ENCODE measurements at places on chromosomes 6 and 20.

GRCh38 chr6:85672623-85673022 lies 29.9 kb upstream of the SYNCRIP start:
- DNase-seq = no peak
- no peaks in the 10 kb centered on the region for H3K36me3 ChIP-seq
- H3K4me1 ChIP-seq = peaks cover 61% of the 10 kb centered on the region
- H3K27me3 ChIP-seq = no peaks in the 10 kb centered on the region

DNA sequence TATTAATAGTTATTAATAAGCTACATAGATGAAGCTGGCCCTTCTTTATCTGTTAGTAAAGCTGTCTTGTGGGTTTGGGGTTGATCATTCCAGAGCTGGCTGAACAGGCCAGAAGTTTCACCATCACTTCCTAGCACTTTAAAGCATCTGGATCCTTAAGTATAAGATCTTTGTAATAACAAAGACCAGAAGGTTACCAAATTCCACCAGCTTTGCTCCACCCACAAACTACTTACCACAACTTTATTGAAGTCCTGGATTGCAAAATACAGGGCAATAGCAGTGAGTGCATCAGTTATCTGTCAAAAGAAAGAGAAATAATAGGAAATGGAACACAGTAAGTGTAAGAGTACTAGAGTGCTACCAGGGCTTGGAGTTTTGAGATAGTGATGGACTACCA lies 33.0 kb downstream of the PIGU start:
- H3K27me3 ChIP-seq = no peaks in the 10 kb centered on the region
- DNase-seq = no peak
- no peaks in the 10 kb centered on the region for H3K36me3 ChIP-seq
- no peak overlapping the region for H3K27ac ChIP-seq
- H3K4me1 ChIP-seq = no peaks in the 10 kb centered on the region

DNA sequence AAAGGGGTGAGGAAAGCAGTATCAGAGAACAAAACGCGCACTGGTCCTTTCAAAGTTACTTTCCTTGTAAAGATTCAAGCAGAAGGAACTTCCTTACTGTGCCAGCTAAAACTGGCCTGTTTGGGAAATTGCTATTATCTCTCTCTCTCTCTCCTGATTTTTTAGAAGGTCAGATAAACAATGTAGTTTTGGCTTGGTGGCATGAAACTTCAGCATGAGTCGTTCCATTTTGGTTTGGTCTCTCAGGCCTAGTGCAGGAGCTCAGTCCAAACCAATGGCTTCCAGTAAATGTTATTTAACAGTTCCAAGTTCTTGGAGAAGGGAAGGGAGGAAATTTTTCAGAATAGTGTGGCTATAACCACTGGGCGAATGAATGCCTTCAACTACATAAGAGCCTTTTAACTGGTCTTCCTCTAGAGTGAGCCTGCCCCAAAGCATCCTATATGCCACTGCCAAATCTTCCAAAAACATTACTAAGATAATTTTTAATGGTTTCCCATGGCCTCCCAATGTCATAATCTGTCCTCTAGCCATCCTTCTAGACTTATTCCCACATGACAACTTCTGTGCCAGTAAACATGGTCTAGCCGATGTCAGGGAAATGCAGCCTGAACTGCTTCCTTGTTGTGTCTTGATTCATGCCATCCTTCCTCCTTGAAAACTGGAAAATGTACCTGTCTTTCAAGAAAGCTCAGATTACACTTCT lies 9.1 kb upstream of the SNX9 start:
- peak overlapping the region; percentile 64 for H3K27ac ChIP-seq
- H3K4me3 ChIP-seq = no peak overlapping the region
- H3K27me3 ChIP-seq = no peaks in the 10 kb centered on the region

DNA sequence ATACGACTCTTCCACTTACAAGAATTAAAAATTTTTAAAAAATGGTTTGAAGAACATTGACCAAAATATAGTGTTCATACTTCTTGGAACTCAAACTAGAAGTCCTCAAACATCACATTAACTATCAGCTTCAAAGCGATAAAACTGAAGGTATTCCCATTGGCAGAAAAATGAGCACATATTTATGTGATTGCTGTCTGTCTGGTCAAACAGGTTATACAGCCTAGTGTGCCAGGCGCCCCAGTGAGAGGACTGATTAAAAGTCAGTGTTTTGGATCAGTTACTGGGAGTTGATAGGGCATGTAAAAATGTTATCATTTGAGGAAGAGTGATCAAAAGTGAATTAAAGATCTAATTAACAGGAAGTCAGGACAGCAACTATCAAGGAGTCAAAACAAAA lies 738.8 kb downstream of the HDGFL1 start:
- no peaks in the 10 kb centered on the region for H3K4me1 ChIP-seq
- no peak overlapping the region for H3K27ac ChIP-seq
- no peak overlapping the region for H3K4me3 ChIP-seq
- no peaks in the 10 kb centered on the region for H3K27me3 ChIP-seq
- no peaks in the 10 kb centered on the region for H3K36me3 ChIP-seq
- no peak for DNase-seq

- H3K4me1 ChIP-seq = no peaks in the 10 kb centered on the region
- no peaks in the 10 kb centered on the region for H3K27me3 ChIP-seq
- H3K36me3 ChIP-seq = no peaks in the 10 kb centered on the region
- H3K4me3 ChIP-seq = no peak overlapping the region
- H3K27ac ChIP-seq = no peak overlapping the region
These were observed 17.2 kb upstream of the SNAP25 start for GRCh38 chr20:10201321-10201870.

- no peak overlapping the region for H3K4me3 ChIP-seq
- H3K27ac ChIP-seq = no peak overlapping the region
- H3K36me3 ChIP-seq = no peaks in the 10 kb centered on the region
These were observed 178.2 kb downstream of the GJA10 start for GRCh38 chr6:90072501-90072900.

DNA sequence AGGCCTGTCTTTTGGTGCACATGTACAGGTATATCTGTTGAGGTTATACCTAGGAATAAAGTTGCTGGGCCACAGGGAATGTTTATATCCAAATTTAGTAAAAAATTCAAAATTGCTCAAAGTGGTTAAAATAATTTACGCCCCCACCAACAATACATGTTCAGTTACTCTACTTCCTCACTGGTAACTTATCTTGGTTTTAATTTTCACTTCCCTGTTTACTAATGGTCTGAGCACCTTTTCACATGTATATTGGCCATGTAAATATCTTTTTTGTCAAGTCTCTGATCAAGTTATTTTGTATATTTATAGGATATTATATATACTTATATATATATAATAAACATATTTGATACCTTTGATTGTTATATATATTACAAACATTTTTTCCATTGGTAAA lies 9.7 kb downstream of the PDE7B start:
- H3K27ac ChIP-seq = no peak overlapping the region
- H3K4me1 ChIP-seq = no peaks in the 10 kb centered on the region
- no peaks in the 10 kb centered on the region for H3K27me3 ChIP-seq
- H3K4me3 ChIP-seq = no peak overlapping the region
- no peak for DNase-seq

- no peak for DNase-seq
- H3K27me3 ChIP-seq = peaks cover 7% of the 10 kb centered on the region
- no peak overlapping the region for H3K27ac ChIP-seq
- H3K36me3 ChIP-seq = no peaks in the 10 kb centered on the region
- H3K4me3 ChIP-seq = no peak overlapping the region
- peaks cover 30% of the 10 kb centered on the region for H3K4me1 ChIP-seq
These were observed 35.6 kb upstream of the SLCO4A1 start for GRCh38 chr20:62606551-62607201.

DNA sequence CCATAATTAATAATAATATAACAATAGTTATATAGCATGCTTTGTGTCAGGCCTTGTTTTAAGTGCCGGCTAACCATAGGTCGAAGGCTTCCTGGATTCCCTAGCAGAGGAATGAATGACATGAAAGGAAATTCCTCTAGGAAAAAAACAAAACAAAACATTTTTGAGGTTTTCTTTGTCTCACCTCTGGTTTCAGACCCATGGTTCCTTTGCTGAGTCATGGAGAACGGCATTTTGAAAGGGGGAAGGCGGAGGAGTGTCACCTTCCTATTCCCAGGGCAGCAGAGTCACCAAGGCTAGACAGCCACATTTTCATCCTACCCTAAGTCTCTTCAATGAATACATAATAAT lies 25.3 kb upstream of the CCND3 start:
- no peak overlapping the region for H3K4me3 ChIP-seq
- no peaks in the 10 kb centered on the region for H3K36me3 ChIP-seq
- no peak overlapping the region for H3K27ac ChIP-seq
- peaks cover 11% of the 10 kb centered on the region for H3K4me1 ChIP-seq
- no peak for DNase-seq

GRCh38 chr20:59650418-59650817 lies 46.1 kb downstream of the PHACTR3 start:
- H3K27ac ChIP-seq = no peak overlapping the region
- no peak overlapping the region for H3K4me3 ChIP-seq
- no peaks in the 10 kb centered on the region for H3K4me1 ChIP-seq

GRCh38 chr6:58113960-58114359 lies 796.5 kb downstream of the PRIM2 start:
- no peaks in the 10 kb centered on the region for H3K4me1 ChIP-seq
- no peak overlapping the region for H3K27ac ChIP-seq
- no peaks in the 10 kb centered on the region for H3K27me3 ChIP-seq
- DNase-seq = no peak

GRCh38 chr6:32794510-32794909 lies 22.3 kb downstream of the HLA-DOB start:
- H3K27me3 ChIP-seq = peaks cover 75% of the 10 kb centered on the region
- H3K36me3 ChIP-seq = no peaks in the 10 kb centered on the region
- no peak for DNase-seq
- H3K4me1 ChIP-seq = peaks cover 10% of the 10 kb centered on the region

- DNase-seq = peak; percentile 91
- no peaks in the 10 kb centered on the region for H3K36me3 ChIP-seq
- H3K27ac ChIP-seq = no peak overlapping the region
- no peak overlapping the region for H3K4me3 ChIP-seq
These were observed 66.7 kb upstream of the FYN start for GRCh38 chr6:111939902-111940301.

DNA sequence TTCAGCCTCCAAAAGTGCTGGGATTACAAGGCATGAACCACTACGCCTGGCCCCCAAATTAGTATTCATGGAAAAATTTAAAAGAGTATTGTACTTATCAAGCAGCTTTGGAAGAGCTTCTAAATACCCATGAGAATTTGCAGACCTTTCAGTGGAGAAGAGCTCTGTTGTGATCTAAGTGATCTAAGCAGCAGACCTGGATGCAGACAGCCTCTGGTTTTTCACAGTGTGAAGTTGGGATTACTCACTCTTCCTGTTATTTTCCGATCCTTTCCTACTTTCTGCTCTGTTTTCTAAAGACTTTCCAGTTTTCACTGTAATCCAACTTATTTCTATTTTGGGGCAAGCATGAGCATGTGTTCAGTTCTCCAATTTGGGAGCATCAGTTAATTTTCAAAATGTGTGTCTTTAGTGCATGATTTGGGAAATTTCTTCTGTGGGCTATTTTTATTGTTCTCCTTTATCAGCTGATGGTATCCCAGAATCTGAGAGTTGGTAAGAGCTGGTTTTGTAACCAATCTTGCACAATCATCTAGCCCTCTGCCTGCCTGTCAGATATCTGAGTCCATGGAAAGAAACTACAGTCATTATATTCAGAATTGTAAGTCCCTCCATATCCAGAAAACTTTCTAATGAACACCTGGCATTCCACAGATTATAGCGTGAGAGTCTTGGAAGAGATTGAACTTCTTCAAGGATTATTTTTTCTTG lies 207.7 kb upstream of the DTNBP1 start:
- H3K4me1 ChIP-seq = no peaks in the 10 kb centered on the region
- no peak for DNase-seq
- H3K27me3 ChIP-seq = no peaks in the 10 kb centered on the region
- no peaks in the 10 kb centered on the region for H3K36me3 ChIP-seq
- H3K27ac ChIP-seq = peak overlapping the region; percentile 23

DNA sequence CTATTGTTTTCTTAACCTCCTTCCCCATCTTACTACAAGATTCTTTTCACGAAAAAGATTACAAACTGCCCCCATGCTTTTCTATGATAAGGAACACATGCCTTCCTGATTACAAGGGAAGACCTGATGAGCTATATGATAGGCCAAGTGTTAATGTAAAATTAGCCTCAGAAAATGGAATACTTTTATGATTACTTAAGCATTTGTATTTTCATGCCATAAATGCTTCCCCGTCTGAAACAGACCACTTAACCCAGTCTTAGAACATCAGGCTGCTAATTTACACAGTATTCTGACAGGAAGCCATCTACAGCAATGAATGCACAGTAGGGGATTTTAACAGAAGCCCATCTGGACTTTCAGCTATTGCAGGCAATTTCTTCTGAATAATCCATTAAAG lies 274.9 kb downstream of the HAO1 start:
- no peak overlapping the region for H3K27ac ChIP-seq
- DNase-seq = no peak
- H3K27me3 ChIP-seq = no peaks in the 10 kb centered on the region
- no peaks in the 10 kb centered on the region for H3K4me1 ChIP-seq
- H3K36me3 ChIP-seq = no peaks in the 10 kb centered on the region
- no peak overlapping the region for H3K4me3 ChIP-seq

- no peak overlapping the region for H3K27ac ChIP-seq
- no peak overlapping the region for H3K4me3 ChIP-seq
- H3K4me1 ChIP-seq = no peaks in the 10 kb centered on the region
- no peaks in the 10 kb centered on the region for H3K27me3 ChIP-seq
These were observed 40.1 kb upstream of the NNAT start for GRCh38 chr20:37480919-37481318.

DNA sequence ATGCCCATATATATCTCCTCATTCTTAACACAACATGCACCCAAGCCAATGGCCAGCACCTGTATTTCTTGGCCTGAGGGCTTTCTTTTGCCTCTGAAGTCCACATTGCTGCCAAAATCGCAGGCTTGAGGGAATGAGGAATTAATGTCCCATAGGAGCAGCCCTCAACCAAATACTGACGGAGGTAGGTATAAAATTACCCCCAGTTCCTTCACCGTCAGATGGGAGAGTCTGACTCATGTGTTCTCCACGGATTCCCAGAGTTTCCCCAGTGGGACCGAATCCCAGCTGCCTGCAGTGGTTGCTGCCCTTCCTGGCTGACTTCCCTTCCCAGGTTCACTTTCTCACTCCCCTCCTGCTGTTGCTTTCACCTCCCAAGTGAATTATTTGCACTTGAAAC lies 602.2 kb upstream of the NOX3 start:
- DNase-seq = peak; percentile 57
- H3K4me3 ChIP-seq = no peak overlapping the region
- H3K4me1 ChIP-seq = no peaks in the 10 kb centered on the region
- no peak overlapping the region for H3K27ac ChIP-seq
- no peaks in the 10 kb centered on the region for H3K36me3 ChIP-seq

GRCh38 chr20:56579301-56579710 lies 46.3 kb downstream of the FAM209B start:
- no peak overlapping the region for H3K27ac ChIP-seq
- H3K4me3 ChIP-seq = no peak overlapping the region
- no peaks in the 10 kb centered on the region for H3K36me3 ChIP-seq
- DNase-seq = no peak
